Mesothelial cell of epicardium (in vitro differentiated cells): ENCODE measurements at places on chromosomes 2 and 18.

DNA sequence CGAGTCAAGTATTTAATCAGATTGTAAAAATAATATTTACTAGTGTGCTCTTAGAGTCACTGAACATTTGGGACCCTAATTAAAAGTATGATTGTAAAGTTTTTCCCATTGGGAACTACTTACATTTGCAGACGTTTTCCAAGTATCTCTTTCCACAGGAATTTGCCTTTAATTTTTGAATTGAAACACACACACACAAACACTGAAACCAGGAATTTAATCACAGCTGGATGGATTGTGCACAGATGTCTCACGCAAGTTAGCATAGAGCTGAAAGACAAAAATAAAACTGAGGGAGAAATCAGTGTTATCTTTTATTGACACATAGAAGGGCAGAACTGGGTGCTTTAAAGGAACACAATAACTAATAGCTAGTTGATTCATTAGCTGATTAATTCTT lies 230.7 kb downstream of the RND3 start:
- DNase-seq, result no peak

- no peak for DNase-seq
Measured at GRCh38 chr2:71643674-71644357, 190.5 kb downstream of the DYSF start.

GRCh38 chr18:10318691-10318970 lies 135.8 kb upstream of the APCDD1 start:
- DNase-seq, result no peak

DNA sequence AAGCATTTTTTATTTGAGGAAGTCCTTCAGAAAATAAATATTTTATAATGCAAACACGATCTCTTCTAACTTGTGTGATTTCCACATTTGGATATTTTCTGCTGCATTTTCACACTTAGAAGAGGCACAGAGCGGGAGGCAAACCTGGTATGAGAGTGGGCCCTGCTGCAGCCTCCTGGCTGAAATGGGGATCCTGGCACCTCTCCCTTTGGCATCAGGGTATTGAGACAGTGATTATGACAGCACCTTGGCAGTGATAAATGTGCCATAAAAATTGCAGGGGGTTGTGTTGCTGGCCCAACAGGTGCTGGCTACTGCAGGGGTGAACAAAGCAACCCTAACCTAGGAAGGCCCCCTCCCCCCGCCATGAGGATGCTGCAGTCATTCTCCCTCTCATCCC lies 128.6 kb downstream of the TSN start:
- DNase-seq, result no peak

- no peak for DNase-seq
Measured at GRCh38 chr2:218582076-218582475, 13.4 kb downstream of the CNOT9 start.

DNA sequence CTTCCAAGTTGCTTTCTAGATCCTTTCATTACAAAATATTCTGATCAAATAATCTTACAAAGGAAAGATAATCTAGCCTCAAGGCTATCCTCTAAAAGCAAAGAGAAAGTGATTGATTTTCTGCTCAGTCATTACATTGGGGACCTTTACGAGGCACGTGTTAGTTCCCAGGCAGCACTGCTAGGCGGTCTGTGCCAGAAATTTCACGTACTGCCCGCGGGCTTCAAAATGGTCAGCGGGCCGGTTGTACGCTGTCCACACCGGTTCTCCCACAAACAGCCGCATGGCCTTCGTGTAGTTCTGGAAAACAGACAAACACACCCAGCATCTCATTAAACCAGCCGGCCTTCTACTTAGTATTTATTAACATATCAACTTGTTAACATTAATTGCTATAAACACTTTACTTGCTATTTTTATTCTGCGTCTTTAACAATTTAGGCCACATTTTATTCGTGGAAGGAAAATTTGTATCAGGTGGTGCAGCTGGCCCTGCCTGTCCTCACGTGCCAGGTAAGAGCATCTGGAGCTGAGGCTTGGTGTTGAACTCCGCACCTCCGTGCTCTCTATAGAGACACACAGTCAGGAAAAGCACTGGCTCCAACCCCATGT lies 20.4 kb downstream of the ADI1 start:
- no peak for DNase-seq

DNA sequence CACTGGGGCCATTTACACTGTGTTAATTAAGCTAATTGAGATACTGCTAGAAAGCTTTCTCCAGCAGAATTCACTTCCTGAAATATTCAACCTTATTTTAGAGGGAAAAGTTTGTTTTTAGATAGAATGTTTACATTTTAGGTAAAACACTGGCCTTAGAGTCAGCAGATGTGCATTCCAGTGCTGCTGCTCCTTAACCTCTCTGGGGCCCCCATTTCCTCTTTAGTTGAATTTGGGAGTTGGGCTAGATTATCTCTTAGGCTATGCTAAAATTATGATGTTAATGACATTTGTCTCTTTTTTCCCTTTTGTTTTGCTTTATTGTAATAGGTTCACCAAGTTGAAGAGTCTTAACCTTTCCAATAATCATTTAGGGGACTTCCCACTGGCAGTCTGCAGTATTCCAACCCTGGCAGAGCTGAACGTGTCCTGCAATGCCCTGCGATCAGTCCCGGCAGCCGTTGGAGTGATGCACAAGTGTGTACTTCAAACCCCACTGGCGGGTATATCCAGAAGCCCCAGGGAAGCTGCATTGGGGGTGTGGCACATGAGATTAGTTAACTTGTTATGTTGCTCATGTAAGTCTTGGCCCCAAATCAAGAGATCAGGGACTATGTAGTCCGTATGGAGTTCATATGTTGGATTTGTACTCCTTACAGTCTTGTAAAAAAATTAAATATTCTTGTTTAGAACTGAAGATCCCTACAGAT lies 179.5 kb downstream of the PHLPP1 start:
- DNase-seq, result no peak

- DNase-seq, result no peak
Measured at GRCh38 chr2:107258531-107259407, 372.8 kb upstream of the ST6GAL2 start.

GRCh38 chr2:25570161-25570845 lies 103.1 kb downstream of the DTNB start:
- DNase-seq, result no peak

GRCh38 chr2:161122772-161123530 lies 37.3 kb upstream of the TANK start:
- DNase-seq, result no peak
